CD4-positive, alpha-beta T cell treated with Interleukin-4 for 4 hours (primary cell): ENCODE measurements at places on chromosomes 11 and 22.

DNA sequence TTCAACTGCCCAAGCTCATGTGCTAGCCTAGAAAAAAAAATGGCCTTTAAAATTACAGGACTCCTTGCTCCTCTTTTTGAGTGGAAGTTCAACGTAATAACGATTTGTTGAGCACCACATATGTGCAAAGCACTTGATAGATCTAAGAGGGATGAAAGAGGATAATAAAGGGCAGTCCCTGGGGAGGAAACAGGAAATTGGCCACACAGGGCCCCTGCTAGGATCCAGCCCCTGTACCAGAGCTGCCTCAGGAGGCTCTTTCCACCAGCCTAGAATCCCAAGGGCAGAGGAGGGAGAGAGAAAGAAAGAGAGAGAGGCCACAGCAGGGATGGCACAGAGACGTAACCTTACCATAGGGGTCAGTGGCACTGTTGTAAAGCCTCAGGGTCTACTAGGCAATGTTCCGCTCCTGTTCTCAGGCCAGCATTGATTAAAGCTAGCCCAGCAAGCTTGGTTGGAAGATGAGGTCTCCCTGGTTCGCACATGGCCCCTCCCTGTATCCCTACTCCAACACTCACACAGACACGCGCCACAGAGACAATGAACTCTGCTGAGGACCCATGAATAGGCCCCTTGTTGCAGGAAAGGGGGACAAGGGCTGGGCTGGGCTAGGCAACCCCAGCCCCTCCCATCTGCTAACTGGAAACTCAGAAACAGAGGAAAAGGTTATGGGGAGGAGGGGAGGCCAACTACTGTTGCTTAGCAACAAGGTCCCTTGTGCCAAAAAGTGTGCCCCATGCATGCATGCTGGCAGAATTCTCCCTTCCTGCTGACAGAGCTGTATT lies at the start of gene TMPRSS5:
Gene TMPRSS5 (minus strand): TSS at position 438 of the 785 bp plus-strand sequence. CDS start 84 bp downstream, at position 354.
- DNase-seq = no peak

GRCh38 chr11:110467556-110467955 lies 37.8 kb downstream of the FDX1 start:
- DNase-seq = no peak

DNA sequence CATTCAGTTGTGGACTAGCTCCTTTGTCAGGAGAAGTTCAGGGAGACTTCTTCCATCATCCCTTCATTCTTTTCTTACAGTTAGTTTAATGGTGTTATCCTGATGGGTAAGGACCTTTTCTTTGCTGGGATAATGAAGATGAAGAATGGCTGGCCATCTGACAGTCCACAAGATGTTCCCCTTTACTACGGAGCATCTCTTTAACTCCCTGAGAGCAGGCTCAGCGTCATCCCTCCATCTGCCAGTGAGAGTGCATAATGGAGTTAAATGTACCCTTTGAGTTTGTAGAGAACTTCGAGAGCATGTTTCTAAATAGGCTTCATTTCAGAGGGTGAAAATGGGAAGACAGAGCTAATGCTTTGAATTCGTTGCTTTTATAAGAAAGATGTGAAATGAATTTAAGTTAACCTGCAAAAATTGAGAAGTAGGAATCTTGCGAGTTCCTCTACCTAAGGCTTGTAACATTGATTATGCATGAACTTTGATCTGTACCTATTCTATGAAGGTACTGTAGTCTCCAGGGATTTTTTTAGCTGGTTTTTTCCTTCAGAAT lies 1.7 kb downstream of the EP300 start:
- DNase-seq = peak; percentile 24

GRCh38 chr11:528815-529727 lies 6.3 kb downstream of the HRAS start:
- no peak for DNase-seq

DNA sequence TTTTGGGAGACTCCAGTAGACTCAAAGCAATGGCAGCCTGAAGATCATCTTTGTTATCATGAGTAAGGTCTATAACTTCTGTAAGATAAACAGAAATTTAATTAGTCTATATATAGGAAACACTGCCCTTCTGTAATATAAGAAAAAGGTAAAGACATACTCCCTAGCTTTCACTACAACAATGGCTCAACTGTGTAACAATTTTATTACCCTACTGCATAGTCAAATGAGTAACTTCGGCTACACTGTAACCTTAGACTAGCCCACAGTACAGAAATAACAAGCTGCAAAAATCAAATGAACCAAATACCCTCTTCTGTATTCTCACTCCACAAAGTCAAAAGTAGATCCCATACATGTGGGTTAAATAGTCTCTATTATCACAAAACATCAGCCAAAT lies 33.7 kb downstream of the USP28 start:
- no peak for DNase-seq

GRCh38 chr11:92048415-92048814 lies 176.2 kb upstream of the FAT3 start:
- DNase-seq = no peak

DNA sequence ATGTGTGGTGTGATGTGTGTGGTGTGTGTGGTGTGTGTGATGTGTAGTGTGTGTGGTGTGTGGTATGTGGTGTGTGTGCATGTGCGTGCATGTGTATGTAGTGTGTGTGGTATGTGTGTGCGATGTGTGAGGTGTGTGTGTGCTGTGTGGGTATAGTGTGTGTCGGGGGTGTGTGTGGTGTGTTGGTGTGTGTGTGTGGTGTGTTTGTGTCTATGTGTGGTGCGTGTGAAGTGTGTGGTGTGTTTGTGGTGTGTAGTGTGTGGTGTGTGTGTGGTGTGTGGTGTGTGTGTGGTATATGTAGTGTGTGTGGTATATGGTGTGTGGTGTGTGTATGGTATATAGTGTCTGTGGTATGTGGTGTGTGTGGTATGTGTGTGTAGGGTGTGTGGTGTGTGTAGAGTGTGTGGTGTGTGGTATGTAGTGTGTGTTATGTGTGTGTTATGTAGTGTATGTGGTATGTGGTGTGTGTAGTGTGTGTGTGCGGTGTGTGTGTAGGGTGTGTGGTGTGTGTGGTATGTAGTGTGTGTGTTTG lies 5.0 kb upstream of the PPP6R2 start:
- DNase-seq = no peak

GRCh38 chr11:65571940-65572339 lies 398 bp upstream of the FAM89B start:
- DNase-seq = no peak

DNA sequence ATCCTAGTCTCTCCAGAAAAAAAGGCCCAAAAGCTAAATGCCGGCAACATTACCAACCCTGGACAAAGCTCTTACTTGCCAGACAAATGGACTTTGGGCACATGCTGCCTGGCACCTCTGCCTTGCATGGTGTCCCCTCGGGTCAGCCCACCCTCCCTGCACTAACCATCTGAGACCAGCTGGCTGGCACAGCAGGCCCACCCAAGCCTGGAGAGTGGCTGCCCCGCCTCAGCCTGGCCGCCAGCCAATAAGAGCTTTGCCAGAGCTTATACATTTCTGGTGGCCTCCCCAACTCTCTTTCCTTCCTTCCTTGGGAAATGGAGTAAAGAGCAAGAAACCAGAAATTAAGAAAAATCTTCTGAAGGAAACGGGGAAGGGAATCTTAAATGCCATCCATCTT lies 24.5 kb downstream of the MCHR1 start:
- DNase-seq = no peak

GRCh38 chr11:107858217-107859070 lies at the start of gene SLC35F2:
Gene SLC35F2 (minus strand): TSS chr11:107858787. CDS start chr11:107858767, 20 bp downstream.
- DNase-seq = peak; percentile 62
